Cardiac muscle cell (in vitro differentiated cells and primary cell): ENCODE measurements at places on chromosomes 6 and 20. TPM values are rescaled to one million over a fixed set of nuclear protein-coding genes. Genes with fewer than 3 reads are reported as not detected.

DNA sequence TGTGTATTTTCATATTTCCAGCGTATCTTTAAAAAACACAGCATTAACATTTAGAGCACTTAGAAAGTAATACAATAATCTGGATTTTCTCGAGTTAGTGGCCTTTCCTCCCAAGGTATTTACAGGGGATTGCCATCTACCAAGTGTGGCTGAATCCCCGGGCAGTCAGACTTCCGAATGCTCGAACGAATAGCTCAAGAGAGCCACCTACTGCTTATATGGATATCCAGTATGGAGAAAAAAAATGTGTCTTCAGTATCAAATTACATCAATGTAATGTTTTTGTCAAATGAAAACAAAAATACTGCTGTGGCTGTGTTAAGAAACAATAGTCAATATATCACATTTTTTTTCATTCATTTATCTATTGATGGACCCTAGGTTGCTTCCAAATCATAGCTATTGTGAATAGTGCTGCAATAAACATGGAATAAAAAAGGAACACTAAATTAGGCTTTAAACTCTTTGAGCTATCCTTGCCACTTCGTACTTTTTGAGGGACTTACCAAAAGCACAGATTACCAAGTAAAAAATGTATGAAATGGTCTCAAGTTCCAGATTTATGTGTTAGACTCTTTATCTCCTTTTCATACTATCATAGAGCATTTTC, 654.5 kb upstream of the PTCHD4 start:
- DNase-seq: peak; percentile 79

DNA sequence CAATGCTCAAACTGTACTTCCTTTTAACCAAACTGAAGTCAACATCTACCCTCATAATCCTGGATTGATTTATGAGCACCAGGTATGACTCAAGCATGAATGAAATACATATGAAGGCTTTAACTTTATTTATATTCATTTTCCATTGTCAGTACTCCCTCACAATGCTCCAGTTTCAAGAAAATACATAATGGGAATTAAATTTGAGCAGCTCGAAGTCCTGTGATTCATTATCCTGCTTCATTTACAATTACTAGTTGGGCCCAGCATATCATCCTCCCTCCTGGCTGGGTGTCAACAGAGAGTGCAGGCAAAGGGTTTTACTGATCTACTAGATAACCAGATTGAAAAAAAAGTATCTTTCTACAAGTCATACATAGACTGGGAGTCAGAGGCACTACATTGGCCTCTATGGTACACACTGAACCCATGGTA, 10.1 kb downstream of the SAMHD1 start:
- no peak for DNase-seq

The GLP1R gene
- 0.11 and 0.12 TPM in 2 replicates for total RNA-seq

- no peak for DNase-seq
These were observed 87.3 kb downstream of the TOX2 start for GRCh38 chr20:44001667-44002596.

DNA sequence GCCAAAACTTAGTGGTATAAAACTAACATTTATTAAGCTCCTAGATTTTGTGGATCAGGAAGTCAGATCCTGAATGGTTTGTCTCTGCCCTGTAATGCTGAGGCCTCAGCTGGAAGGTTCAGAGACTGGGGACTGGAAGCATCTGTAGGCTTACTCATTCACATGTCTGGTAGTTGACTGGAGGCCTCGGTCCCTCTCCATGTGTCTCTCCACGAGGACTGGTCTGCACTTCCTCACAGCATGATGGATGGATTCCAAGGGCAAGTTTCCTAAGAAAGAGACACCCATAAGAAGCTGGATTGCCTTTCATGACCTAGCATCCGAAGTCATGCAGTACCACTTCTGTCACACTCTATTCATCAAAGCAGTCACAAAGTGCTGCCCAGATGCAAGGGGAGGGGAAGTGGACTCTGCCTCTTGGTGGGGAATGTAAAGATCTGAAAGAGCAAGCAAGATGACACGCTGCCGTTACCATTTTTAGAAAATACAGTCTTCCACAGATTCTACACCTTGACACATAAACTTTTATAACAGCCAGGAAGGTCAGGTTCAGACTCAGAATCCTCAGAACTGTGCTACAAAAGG, 17.2 kb upstream of the MDGA1 start:
- no peak for DNase-seq
